ENCODE measurements at places on chromosomes 2 and 18.

- no peak for DNase-seq
Observed at GRCh38 chr2:23460228-23460627, 75.2 kb downstream of the KLHL29 start.

- DNase-seq: no peak
Observed at GRCh38 chr2:221674446-221674845, 102.3 kb upstream of the EPHA4 start.

DNA sequence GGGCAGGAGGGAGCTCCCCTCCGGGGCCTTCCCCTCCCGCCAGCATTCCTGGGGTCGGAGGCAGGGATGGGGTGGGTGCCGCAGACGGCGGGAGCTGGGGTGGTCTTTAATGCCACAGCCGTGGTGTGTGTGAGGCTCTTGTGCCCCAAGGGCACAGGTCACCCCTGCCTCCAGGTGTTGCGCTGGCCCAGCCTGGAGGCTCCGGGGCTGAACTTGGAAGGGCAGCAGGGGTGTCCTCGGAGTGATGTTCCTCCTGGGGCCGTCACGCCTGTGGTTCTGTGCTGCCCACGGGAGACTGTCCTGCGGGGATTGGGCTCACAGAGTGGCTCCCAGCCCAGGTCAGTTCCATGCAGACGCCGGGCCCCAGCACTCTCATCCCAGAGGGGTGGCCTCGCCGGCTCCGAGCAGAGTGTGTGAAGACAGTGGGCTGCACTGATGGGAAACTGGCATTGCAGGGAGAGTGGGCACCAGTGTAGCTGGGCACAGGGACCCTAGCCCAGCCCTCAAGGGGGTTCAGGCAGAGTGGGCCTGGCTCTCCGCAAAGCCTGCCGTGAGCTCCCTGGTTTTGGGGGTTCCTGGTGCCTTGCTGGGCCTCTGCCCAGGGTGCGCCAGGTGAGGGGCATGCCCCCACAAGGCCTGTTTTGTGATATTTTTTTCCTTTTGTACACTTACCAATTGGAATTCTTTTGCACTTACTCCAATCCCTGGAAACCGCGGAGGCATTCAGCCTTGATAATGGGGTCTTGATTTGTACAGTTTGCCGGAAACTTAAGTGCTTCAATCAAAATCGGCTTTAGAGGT is 56.7 kb downstream of the NFATC1 start:
- no peak for DNase-seq

DNA sequence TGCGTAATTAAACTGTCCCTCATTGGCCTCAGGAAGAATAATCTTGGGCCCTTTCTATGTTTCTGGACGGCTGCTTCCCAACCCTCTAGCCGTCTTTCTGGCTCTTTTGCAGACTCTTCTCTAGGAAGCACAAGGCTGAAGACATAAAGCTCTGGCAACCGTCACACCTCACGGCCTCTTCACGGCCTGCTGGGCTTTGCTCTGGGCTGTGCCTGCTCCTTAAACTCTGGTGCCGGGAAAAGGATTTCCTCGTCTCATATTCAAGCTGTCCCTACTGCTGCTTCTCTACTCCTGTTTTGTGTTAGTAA is 36.0 kb upstream of the WIPF1 start:
- no peak for DNase-seq

GRCh38 chr18:57737400-57738060 is 65.6 kb downstream of the ATP8B1 start:
- no peak for DNase-seq

- peak; percentile 18 for DNase-seq
Observed at GRCh38 chr2:263774-264492, at the start of gene SH3YL1. Gene SH3YL1, minus strand, starts transcription at chr2:264032. Its CDS starts 48 bp downstream, at chr2:263984.

- no peak for DNase-seq
Observed at GRCh38 chr2:85792783-85793441, 39.1 kb downstream of the ATOH8 start.

- DNase-seq: no peak
Observed at GRCh38 chr2:235636546-235636945, 142.7 kb downstream of the AGAP1 start.

- DNase-seq: no peak
Observed at GRCh38 chr2:219645631-219646527, 18.4 kb downstream of the SLC4A3 start.

- DNase-seq: no peak
Observed at GRCh38 chr2:231633241-231633976, 40.7 kb downstream of the TEX44 start.

GRCh38 chr2:154912215-154912614 is 213.7 kb downstream of the KCNJ3 start:
- DNase-seq: no peak

DNA sequence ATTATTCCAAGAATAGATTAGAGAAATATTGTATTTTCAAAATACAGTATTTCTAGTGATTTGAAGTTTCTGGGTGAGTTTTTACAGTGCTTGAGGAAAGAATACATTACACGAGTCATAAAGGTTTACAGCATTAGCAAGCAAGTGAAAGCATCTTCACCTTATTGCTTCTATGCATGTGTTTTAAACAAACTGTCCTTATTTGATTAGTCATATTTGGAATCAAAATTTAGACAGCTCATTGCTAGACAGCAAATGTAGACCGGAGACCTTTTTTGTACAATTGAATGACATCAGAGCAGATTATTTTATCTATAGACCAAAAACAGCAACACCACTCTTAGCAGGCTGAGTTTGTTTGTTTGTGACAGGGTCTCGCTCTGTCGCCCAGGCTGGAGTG is 69.2 kb downstream of the FAM161A start:
- no peak for DNase-seq

- no peak for DNase-seq
Observed at GRCh38 chr2:196742685-196743084, 56.8 kb downstream of the GTF3C3 start.

DNA sequence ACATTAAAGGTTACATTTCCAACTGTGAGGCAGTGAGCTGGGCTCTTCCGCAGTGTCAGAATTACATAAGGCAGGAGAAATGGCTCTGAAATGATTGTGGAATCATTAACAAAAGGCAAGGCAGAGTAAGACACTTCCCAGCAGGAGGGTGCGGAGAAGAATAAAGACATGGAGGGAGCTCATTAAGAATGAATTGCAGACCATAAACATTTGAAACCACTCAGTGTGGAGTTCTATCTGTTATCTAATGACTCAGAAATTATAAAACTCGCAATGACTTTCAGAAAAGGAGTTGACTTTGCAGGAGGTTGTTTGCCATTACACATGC is 77.0 kb downstream of the SMIM21 start:
- no peak for DNase-seq

DNA sequence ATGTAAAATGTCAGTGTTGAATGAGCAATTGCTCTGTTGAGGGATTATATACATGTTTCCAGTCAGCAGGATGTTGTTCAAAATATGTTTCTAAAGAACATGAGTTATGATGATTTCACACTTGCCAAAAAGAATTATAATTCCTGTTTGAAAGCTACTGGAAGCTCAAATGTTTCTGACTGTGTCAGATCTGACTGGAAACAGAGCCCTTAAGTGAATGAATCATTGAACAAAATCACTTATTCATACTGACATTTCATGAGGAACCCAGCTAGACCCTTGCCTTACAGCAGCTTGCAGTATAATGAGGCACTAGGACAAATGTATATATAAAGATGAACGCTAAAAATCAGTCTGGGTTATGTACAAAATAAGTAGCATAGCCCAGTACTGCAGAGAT is 35.4 kb upstream of the ITGAV start:
- no peak for DNase-seq
